Fibroblast of the aortic adventitia (primary cell): ENCODE measurements at places on chromosomes 13 and 19.
A peak's percentile ranks its signal among the peaks of the same experiment; 100 is the strongest.

- no peak for DNase-seq
Observed at GRCh38 chr13:93976528-93976927, 503.0 kb downstream of the DCT start.

GRCh38 chr19:18045307-18046050 is 37.5 kb downstream of the ARRDC2 start:
- DNase-seq, result no peak

DNA sequence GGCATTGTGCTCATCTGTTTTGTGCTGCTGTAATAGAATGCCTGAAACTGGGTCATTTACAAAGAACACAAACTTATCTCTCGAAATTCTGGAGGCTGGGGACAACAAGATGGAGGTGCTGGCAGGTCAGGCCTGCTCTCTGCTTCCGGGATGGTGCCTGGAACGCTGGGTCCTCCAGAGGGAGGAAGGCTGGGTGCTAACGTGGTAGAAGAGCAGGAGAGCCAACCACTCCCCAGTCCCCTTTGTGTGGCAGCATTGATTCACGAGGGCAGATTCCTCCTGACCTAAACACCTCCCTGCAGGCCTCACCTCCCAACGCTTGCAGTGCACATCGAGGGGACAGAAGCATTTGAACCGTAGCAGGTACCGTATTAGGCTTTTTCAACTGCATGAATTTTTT is 34.1 kb upstream of the TFDP1 start:
- no peak for DNase-seq

DNA sequence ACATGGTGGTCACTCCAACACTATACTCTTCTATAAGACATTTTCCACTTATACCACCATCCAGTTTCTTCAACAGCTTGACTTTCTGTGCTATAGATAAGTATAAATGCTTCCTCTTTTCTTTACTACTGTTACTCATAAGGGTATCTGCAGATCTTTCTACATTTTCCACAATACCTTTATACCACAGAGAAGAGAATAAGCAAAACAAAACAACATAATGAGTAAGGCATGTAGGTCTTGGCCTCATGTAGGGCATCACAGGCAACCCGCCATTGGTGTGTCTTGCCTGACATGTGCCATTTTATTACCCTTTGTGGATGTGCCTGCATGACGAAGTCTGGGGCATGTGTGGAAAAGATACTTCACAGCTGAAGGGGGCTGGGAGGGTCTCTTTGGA is 265.3 kb upstream of the STARD13 start:
- DNase-seq, result no peak

- peak; percentile 33 for DNase-seq
Observed at GRCh38 chr13:112619730-112620631, 32.0 kb upstream of the TUBGCP3 start.

- DNase-seq, result no peak
Observed at GRCh38 chr13:113337556-113337955, 26.4 kb downstream of the GRTP1 start.

DNA sequence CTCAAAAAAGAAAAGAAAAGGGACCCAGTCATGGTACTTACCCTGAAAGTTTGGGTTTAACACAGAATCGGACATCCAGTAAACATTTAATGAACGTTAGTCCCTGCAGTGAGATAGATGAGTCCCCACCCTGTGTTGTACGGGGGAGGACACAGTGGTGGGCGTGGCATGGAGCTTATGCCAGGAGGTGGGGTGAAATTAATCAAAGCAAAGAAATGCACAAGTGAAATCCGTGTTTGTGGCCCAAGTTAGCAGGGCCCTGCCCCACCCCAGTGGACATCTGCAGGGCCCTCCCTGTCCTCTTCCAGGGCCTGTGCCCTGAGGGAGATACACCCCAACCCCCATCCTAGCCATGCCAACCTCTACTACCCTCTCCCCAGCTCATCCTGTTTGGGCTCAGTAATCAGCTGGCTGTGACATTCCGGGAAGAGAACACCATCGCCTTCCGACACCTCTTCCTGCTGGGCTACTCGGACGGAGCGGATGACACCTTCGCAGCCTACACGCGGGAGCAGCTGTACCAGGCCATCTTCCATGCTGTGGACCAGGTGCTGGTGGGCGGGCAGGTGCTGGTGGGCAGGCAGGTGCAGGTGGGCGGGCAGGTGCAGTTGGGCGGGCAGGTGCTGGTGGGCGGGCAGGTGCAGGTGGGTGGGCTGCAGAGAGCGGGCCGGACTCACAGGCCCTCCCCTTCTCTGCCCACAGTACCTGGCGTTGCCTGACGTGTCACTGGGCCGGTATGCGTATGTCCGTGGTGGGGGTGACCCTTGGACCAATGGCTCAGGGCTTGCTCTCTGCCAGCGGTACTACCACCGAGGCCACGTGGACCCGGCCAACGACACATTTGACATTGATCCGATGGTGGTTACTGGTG is 3.9 kb downstream of the MCOLN1 start:
- no peak for DNase-seq

DNA sequence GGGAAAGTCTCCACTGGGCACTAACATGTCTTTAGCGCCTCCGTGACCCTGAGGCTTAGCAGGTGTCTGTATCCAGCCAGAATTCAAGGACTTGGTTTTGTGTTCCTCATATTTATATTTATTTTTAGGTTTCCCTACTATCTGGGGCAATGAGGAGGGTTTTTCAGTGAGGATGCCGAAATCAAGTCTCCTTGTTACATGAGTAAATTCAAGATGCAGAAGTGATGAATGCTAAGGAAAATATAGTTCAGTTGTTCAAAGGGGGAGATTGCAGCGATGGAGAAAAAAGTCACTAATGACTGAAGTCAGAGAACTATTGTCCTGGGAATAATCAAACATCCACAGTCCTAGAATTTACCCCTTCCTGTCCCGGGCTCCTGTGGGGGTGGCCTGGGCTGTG is 791 bp upstream of the ADGRE2 start:
- no peak for DNase-seq

- DNase-seq, result no peak
Observed at GRCh38 chr13:112067871-112068539, 1.1 kb downstream of the SOX1 start.

DNA sequence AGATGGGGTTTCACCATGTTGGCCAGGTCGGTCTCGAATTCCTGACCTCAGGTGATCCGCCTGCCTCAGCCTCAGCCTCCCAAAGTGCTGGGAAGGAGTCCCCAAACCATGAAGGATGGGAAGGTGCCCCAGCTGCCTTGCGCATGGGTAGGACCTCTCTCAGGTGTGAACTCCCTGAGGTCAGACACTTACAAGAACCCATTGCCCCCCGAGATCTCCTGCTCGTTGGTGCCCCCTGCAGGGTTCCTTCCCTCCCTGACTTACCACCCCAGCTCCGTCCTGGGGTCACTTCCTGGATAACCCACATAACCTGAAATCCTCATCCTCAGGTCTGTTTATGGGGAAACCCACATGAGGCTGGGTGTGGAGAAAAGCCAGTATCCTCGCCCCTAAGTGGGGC is 41.7 kb downstream of the UNC13A start:
- DNase-seq, result no peak

DNA sequence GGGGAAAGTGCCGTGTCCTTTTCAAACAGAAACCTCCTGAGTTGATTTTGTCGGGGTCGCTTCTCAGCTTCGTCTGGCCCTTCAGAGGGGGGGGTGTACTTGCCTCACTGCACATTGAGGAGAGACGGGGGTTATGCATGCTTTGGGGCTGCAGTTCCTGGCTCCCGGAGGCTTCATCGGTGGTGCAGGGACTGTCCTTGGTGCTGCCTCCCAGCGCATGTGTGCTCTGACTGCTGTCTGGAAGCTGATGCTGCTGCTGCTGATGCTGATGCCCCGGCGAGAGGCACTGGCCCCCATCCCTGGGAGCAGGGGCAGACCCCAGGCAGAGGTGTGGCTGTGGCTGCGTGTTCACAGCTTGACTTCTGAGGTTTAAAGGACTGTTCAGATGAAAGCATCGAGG is 91.0 kb downstream of the ARHGEF7 start:
- DNase-seq, result no peak

DNA sequence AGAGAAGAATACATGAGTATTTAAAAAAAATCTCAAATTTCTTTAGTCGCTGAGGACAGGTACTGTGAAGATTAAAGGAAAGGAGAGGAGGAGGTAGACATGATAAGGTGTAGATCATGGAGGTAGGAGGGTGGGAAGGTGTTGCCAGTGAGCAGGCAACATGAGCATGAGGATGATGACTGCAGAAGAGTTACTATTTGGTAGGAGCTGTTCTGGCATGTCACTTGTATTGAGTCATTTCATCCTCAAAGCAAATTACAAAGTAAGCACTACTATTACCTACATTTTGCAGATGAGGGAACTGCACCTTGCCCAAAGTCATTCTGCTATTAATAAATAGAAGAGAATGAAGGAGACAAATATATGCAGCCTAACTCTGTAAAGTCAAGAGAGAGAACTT is 435.8 kb upstream of the KLF12 start:
- DNase-seq, result no peak

GRCh38 chr13:59250336-59251189 is 913.2 kb downstream of the DIAPH3 start:
- no peak for DNase-seq

- DNase-seq, result no peak
Observed at GRCh38 chr13:80742033-80742432, 401.1 kb upstream of the SPRY2 start.

DNA sequence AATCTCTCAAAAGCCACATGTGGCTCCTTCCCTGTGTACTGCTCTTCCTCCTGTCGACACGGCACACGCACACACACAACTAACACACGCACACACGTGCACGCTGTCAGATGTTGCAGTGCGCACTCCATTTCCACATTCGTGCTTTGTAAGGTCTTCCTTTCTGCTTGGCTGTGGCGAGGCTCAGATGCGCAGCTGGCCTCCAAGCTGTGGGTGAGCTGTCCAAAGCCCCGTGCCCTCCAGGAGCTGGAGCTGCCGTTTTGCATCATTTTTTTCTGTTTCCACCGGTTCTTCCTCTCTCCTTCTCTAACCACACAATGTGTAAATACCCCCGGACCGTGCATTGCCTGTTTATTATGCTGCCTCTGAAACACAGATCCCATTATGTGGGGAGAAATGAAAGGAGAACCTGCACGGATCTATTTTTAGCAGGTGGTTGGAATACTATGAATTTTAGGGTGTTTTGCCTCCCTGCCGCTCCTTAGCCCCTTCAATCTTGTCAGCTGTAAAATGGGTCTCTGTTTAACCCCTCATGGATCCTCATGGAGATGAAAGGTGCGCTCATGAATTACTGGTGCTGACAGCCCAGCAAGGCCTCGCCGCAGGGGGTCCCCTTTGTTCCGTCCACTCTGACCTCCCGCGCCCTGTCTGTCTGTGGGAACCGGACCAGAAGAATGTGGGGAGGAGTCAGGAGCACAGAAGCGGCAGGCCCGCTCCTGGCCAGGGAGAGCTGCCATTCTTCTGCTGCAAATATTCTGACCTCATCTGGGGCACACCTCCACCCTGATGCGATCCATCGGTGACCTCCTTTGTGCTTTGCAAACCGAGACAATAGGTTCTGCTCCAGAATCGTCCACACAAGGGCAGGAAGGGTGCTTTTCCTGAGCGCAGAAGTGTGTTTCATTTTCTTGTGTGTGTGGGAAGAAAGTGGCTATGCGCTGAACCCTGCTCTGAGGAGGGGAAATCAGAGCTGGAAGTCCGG is 137.7 kb downstream of the SOX1 start:
- no peak for DNase-seq

- DNase-seq, result no peak
Observed at GRCh38 chr19:56088497-56089215, 32.4 kb downstream of the ZNF787 start.

GRCh38 chr13:110965038-110965754 is 50.3 kb upstream of the ANKRD10 start:
- DNase-seq, result peak; percentile 76

DNA sequence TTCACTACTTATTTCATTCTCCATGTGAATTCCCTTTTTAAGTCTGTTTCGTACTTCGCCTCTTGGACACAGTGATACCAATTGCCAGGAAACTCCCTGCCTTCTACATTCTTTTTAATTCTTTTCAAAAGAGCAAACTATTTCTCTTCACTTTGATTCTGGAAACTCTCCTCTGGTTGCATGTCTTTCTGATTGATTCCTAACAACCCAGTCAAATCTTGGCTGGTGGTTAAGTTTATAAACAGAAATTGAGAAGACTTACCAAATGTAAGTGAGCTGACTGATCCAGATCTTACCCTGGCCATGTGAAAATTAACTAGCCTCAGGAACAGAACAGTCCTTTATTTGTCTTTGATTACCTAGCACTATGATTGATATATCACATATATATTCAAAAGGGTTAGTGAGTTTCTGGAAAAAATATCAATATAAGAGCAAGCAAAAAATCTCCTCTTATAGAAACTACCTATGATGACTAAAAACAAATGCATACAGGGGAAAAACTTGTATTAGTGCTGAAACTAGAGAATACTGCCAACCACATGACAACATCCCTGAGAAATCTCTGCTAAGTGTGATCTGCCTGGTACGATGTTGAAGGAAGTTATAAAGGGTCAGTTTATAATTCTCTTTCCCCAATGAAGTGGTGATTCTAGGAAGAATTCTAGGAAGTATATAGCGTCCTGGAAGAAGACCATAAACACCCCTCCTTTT is 152.6 kb upstream of the HTR2A start:
- no peak for DNase-seq

DNA sequence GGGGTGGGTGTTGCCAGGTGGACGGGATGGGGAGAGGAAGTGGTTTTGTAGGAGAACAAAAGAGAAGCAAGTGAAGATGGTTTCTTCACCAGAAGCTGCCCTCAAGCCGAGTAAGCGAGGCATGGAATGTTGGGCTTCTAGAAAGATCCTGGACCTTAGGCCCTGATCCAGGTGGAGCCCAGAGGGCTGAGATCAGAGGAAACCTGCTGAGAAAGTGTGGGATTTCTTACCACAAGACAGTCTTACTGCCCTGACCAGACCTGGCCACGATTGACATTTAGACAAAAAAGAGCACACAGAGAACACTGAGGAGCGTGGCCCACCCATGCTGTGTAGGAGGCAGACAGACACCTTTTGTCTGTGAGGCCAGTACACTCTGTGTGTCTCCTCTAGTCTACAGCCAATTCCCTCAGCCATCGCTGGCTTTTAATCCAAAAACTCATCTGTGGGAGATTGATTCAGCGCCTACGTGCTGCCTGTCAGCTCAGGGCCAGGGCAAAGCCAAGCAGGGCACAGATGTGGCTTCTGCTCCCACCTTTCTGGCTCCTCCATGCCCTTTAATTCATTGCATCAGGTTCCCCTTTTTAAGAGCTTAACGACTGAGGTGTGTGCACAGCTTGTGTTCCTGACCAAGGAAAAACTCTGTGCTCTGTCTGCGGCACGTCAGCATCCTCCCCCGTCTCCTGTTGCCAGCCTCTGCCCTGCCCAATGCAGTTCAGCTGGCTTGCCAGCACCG is 123.3 kb downstream of the AKAP11 start:
- DNase-seq, result no peak

DNA sequence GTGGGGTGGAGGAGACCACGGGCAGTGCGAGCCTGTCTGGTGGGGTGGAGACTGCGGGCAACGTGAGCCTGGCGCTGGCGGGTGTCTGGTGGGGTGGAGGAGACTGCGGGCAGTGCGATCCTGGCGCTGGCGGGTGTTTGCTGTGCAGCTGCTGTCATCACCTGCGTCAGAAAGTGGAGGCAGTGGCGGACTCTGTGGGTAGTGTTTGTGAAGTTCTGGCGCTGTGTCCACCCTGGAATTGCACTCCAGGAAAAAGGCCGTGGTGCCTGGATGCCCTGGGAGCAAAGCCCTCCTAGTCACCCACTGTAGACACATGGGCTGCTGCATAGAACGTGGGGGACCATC is 6.2 kb downstream of the TEX29 start:
- DNase-seq, result no peak
